GM12892 (cell line): ENCODE measurements at places on chromosomes 7 and 10.

- no peak for DNase-seq
Measured at GRCh38 chr10:119737039-119737663, 11.3 kb downstream of the INPP5F start.

- DNase-seq = no peak
Measured at GRCh38 chr7:140061607-140061930, 1.2 kb downstream of the PARP12 start.

GRCh38 chr7:22944510-22944909 lies 69.4 kb downstream of the HYCC1 start:
- DNase-seq = no peak

DNA sequence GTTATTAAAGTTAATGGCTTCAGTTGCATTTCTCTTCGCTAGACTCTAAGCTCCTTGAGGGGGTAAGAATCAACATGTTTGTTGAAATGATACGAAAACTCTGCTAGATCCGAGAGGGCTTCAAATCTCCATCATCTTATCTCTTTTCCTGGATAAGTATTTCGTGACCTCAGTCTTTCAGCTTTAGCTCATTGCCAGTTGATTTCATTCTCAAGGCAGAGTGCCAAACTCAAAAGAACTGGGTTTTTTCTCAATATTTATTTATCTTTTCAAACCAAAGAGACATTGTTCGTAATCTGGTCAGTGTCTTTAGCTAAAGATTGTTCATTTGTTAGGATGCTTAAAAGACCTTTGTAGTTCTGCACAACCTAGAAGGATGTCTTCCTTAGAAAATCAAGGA lies 108.9 kb downstream of the ARID5B start:
- no peak for DNase-seq

GRCh38 chr7:131196803-131197202 lies 130.9 kb upstream of the MKLN1 start:
- DNase-seq = no peak

- DNase-seq = no peak
Measured at GRCh38 chr10:360653-361052, 225.4 kb downstream of the ZMYND11 start.

GRCh38 chr10:61822781-61823230 lies 78.7 kb upstream of the ARID5B start:
- no peak for DNase-seq

- DNase-seq = no peak
Measured at GRCh38 chr7:144386741-144387140, 16.8 kb downstream of the NOBOX start.
